ENCODE measurements at places on chromosomes 3 and 15.

- DNase-seq: no peak
Observed at GRCh38 chr3:127588806-127589577, 1.5 kb downstream of the TPRA1 start.

- DNase-seq: no peak
Observed at GRCh38 chr3:102179326-102180177, 255.3 kb upstream of the ZPLD1 start.

GRCh38 chr3:119401069-119401468 is 62.3 kb downstream of the TMEM39A start:
- DNase-seq: no peak

GRCh38 chr15:77418966-77419835 is 703 bp downstream of the PEAK1 start:
- peak; percentile 11 for DNase-seq

DNA sequence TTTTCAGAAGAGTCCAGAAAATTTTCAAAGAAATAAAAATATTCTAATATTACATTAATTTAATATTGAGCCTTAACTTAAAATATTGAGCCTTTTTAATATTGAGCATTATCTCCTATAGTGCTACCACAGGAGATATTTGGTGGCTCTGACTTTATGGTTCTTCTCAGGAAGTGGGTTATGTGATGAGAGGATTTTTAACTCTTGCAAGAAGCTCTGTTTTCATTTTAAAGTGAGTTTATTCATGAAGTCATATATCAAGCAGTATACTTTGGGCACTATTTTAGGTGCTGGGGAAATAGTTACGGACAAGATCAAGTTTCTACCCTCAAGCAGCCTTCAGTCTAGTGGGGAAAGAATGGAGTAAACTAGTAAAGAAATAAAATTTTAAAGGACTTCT is 13.4 kb upstream of the MBNL1 start:
- no peak for DNase-seq

DNA sequence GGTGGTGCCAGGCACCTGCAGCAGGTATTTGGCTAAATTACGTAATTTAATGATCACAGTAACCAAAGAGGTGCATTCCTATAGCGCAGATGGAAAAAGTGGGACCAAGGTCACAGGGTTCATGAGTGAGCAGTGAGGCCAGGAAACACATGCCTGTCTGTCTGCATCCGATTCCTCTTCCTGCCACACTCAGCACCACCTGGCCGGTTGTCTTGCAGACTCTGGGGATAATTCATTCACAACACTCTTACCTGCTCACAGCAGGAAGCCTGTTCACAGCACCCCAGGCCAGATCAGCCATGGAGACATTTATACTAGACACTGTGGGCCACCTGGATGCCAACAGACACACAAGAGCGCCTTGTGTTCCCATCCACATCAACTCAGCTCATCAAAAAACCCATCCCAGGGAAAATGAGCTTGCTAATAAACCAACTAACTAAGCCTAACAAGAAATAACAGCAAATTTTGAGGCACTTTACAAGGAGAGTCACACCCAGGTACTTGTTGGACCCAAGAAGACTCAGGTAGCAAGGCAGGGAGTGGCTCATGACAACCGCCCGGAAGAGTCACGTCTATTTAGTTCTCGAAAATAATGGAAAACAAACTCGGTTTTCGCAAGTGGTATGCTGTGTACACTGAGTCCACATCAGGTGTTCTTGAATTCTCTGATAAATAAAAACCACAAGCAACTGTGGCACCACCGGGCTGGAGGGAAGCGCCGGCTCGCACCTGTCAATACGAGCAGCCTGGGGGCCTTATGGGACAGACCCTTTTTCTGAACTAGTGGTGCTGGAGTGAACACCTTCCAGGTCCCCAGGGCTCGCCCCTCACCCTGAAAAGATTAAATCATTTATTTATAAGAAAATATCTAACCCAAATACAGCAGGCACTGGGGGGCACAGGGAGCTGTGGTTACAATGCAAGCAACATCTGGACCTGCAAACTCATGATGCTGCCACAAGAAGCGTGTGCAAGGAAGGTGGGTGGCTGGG is 40.5 kb downstream of the FAM174B start:
- DNase-seq: no peak

GRCh38 chr15:33852094-33852493 is 116.2 kb upstream of the CHRM5 start:
- no peak for DNase-seq

GRCh38 chr3:278300-279064 is 81.9 kb downstream of the CHL1 start:
- DNase-seq: no peak

DNA sequence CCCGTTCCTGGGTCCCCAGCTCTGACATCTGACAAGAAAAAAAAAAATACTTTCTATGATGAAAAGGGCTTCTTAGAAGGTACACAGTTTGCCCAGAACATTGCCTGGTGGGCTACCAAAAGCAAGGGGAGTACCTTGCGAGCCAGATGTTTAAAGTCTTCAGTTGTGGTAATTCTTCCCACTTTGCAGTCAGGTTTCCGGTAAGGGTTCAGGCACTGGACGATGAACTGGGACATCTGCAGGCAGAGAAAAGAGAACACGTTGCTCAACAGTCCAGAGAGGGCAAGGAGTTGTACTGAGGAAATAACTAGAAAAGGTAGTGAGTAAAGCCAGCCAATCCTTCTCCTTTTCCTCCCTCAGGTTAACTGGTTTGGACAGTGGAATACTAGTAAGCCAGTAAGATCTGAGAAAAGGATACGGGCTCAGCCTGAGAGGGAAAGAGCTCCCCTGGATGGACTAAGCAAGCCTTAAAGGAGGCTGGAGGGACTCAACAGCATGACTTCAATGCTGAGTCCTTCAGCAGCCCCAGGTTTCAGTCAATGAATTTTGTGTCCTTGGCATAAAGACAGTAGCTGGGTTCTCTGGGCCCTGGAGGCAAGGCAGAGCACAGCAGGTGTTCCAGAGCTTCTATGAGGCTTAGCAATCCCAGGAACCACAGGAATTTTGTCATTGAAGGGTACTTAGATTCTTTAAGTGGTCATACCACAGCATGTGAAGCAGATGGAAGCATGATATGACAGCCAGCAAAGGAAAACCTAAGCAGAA is 38.2 kb downstream of the NBEAL2 start:
- no peak for DNase-seq

DNA sequence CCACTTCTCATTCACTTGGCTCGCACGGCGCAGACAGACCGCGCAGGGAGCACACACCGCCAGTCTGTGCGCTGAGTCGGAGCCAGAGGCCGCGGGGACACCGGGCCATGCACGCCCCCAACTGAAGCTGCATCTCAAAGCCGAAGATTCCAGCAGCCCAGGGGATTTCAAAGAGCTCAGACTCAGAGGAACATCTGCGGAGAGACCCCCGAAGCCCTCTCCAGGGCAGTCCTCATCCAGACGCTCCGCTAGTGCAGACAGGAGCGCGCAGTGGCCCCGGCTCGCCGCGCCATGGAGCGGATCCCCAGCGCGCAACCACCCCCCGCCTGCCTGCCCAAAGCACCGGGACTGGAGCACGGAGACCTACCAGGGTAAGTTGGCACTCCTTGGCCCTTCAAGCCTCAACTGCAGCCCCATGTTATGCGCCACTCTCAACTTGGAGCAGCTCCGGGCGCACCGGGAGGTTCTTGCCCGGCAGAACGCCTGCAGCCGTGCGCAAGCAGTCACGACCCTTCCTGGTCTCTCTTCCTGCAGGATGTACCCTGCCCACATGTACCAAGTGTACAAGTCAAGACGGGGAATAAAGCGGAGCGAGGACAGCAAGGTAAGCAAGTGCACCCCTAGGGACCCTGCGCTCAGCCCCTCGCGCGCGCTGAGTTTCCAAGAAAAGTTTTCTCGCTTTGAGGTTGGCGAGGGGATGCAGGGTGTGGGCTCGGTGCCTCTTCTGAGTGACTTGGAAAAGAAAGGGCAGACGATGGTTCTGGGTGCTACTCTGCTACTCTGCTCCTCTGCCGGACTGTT is at the start of gene BHLHE40:
Gene BHLHE40, plus strand, starts transcription at position 10 of the 801 bp plus-strand sequence. Its CDS starts 282 bp downstream, at position 292.
- peak; percentile 56 for DNase-seq

DNA sequence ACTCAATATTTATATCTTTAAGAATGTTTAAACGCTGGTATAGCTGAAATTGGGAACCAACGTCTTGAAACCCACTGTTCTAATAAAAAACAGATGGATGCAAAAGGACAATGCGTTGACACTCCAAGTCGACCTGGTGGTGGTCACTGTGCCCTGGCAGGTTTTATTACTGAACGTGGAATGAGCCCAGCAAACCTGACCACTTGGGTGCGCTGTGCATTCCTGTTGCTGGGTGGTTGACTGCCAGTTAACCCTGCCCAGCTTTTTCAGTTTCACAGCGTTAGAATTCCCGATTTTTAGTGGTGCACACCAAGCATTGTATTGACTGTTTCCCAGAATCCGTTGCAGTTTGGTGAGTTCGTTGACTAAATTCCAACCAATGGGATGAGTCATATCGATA is 384.4 kb downstream of the OCA2 start:
- DNase-seq: no peak

DNA sequence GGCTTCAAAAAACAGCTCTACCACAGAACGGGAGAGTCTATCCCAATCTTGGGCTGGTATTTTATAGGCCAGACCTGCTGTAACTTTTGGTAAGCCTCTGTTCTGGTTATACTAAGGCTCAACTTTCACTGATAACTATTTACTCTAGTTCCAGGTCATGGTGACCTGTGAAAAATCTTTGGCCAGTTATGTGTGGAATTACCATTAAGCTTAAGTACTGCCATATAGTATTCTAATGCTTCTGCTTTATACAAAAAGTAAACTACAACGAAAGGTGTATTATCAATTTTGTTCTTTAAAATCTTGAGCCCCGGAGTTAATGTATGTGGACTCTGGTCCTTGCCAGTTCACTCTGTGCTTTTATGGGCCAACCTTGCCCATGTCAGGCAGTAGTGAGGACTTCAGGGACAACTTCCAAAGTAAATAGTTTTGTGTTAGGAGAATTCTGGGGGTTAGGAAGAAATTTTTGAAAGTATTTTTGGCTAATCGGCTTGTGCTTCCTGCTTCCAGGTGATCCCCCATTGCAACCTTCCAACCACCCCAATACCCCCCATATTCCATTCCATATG is 6.4 kb downstream of the SIAH2 start:
- no peak for DNase-seq

GRCh38 chr3:86416334-86416733 is 574.6 kb downstream of the VGLL3 start:
- no peak for DNase-seq

DNA sequence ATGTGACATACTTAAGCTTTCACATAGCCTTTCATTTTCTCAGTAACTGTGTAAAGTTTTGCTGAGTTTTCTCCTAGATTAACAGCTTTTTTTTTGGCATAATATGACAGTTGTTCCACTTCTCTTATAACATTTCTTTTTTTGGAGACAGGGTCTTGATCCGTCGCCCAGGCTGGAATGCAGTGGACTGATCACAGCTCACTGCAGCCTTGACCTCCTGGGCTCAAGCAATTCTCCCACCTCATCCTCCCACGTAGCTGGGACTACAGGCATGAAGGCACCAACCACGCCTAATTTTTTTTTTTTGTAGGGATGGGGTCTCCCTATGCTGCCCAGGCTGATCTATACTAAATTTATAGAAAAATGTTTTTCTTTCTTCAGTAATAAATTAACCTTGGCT is 30.1 kb downstream of the DLG1 start:
- no peak for DNase-seq

GRCh38 chr3:127712461-127712860 is 39.7 kb downstream of the ABTB1 start:
- no peak for DNase-seq

DNA sequence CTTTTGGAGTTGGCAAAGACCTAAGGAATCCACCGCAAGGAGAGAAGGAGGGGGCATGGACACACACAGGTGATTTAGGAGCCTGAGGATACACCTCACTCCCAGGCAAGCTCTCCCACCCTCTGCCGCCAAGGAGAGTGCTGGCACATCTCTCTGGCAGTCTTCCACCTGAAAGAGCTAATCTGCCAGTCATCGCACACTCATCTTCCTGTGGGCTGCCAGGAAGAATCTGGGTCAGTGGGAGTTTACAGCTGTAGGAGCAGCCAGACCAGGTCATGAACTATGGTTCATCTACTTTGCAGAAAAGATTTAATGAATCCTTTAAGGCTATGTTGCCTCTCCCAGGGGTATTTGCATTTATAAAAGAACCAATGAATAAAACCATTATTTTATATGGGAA is 170.6 kb upstream of the TSC22D2 start:
- DNase-seq: no peak

GRCh38 chr3:179949412-179949811 is 87.3 kb downstream of the PEX5L start:
- no peak for DNase-seq

GRCh38 chr3:39126532-39127071 is 19.1 kb downstream of the TTC21A start:
- DNase-seq: no peak

- DNase-seq: no peak
Observed at GRCh38 chr3:42892169-42892568, 13.8 kb upstream of the ZNF662 start.

Data from effector memory CD8-positive, alpha-beta T cell (primary cell).